NCI-H2029 (cell line): ENCODE measurements at places on chromosomes 6 and 20.

- DNase-seq = no peak
Measured at GRCh38 chr6:170139531-170139930, 151.3 kb downstream of the DLL1 start.

GRCh38 chr20:16063881-16064280, 509.4 kb downstream of the KIF16B start:
- no peak for DNase-seq

GRCh38 chr6:163731215-163732013, 316.9 kb downstream of the QKI start:
- DNase-seq = no peak

DNA sequence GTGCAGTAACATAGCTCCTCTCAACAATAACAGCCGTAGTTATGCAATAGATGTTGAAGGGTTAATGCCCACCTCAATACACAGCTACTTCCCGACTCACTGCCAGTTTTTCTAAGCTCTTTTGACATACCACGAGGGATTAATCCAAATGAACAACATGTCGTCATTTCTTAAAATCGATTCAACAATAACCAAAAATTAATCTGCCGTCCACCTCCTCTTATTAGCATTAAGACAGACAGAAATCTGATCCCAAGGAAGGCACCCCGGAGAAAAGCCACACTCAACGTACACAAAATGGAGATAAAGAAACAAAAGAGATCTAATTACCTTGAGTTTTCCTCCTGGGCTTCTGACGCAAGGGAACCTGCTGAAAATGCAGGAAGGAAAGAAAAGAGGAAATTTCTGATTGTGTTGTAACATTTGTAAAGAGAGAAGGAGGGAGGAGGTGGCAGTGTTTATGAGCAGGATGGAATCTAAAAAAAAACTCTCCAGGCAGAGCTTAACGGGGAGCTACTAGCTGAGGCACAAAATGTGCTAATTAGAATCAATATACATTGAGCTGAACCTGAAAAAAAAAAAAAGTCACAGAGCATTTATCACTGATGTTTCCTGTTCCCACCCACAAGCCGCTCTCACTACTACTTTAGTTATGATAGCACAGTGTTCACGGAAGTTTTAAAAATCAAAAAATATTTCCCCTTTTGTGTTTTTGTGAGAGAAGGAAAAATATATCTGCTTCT, 109.3 kb downstream of the IPCEF1 start:
- DNase-seq = no peak

GRCh38 chr6:52718550-52718949, 44.7 kb downstream of the GSTA2 start:
- DNase-seq = no peak

DNA sequence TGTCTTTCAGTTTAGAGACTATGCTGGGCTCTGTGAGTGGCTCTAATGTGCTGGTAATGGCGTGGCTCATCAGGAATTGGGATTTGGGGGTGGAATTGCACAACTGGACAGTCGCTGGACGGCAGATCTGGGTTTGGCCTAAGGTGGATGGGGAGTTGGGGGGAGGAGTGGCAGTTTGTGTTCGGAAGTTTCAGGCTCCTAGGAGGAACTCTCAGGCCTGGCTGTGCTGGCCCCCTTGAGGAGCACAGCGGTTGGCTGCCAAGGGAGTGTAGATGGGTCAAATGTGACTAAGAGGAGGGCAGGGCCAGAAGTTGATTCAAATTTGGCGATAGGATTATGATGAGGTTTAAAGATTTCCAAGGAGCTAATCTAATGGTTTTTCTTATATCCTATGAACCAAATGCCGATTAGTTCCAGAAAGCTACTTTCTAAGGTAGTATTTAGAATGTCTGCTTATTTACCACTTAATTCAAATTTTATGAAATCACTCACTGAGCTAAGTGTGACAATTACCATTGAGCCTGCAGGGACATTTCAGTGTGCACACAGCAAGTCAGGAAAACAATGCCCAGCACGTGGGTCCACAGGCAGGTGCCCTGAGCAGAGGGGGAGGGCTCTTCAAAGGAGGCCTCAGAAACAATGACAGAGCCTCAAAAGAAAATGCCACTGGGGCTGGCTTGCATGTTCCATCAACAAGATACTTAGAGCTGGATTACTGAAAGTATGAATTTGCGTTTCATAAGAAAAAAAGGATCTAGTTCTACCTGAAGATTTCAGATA, 111.0 kb downstream of the GJA10 start:
- DNase-seq = no peak

- no peak for DNase-seq
Measured at GRCh38 chr6:126077810-126078776, 91.8 kb downstream of the TRMT11 start.
